Stimulated activated CD8-positive, alpha-beta memory T cell treated with anti-CD3 and anti-CD28 coated beads, Interleukin-7, amount 100 ng/mL, for 48 hours (primary cell): ENCODE measurements at places on chromosomes 11 and 22.
A peak's percentile ranks its signal among the peaks of the same experiment; 100 is the strongest.

DNA sequence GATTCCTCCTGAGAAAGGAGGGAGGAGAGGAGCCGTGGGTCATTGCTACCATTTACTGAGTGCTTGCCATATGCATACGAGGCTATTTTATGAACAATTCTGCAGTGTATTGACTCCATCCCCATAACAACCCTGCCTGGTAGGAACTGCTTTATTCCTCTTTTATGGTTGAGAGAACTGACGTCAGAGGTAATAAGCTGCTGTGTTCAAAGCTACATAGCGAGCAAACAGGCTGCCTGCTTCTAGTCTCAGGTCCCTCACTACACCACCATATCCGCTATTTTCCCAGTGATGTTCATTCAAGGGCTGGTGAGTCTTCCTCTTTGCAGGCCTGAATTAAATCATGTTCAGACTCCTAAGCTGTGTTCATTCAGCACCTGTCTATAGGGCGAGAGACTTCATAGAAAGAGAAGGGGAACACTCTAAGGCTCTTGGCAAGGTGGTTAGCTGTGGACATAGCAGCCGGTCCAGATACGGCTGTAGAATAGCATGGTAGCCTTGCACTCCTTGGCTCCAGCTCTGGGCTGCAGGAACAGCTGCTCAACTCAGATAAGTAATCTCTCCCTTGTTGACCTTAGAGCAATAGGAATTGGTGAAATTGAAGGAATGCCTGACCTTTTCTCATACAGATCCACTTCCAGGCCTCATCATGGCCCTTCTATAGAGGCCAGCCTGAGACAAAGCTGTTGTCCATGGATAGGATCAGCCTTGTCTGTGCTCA, 82.6 kb downstream of the MICAL2 start:
- no peak for DNase-seq

DNA sequence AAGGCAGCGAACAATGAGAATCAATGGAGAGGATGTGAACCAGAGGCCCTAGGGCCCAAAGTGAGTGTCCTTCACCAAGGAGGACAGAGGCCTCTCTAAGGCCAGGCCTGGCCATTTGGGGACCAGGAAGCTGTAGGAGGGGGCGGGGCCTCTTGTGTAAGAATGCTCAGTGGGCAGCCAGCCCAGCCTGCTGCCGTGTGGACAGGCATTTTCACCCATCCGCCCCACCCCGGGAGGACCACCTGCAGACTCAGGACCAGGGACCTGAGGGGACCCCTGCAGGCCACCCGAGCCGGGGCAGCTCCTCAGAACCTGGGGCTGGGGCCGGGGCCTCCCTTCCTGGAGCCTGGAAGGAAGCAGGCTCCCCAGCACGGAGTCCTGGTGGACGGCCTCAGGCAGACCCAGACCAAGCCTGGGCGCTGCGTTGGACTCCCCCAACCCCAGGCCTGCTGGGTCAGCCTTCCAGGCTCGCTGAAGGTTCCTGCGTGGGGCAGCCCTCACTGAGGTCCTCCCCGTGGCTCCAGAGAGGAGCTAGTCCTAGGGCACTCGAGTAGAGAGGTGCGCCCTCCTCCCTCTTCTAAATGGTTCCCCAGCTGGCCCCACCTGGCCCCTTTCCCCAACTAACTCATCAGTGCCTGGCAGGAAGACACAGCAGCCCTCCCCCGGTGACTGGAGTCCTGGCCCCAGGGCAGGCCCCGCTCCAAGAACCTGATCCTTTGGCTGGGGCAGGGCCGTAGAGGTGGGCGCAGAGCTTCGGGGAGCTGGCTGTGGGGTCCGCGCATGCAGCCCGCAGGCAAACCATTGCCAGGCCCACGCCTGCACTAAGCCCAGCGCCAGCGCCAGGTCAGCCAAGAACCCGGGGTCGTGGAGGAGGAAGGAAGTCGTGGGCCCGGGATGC, 1.5 kb upstream of the TRABD start:
- DNase-seq, result no peak

DNA sequence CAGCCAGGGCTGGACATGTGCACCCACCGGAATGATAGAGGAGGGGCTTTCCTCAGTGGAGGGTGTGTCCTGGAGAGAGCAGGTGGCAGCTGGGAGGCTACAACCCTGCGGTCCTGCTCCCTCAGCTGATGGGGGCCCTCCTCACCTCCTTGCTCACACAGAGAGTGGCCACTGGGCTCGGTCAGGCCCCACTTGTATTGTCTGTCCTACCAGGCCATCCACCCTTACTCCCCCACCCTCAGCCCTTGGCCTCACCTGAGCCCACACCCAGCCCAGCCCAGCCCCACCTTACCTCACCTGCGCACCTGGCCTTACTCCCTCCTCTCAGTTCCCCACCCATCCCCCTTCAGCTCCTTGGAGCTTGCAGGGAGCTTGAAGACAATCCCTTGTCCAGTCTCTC, 3.1 kb downstream of the TRPM5 start:
- no peak for DNase-seq

GRCh38 chr11:21323617-21324016, 654.2 kb downstream of the NELL1 start:
- DNase-seq, result no peak

- peak; percentile 57 for DNase-seq
Observed at GRCh38 chr22:35552196-35552842, 11.7 kb downstream of the RASD2 start.

- no peak for DNase-seq
Observed at GRCh38 chr11:10561947-10562346, 6.5 kb downstream of the LYVE1 start.

- no peak for DNase-seq
Observed at GRCh38 chr11:33635161-33635560, 65.5 kb downstream of the C11orf91 start.

- no peak for DNase-seq
Observed at GRCh38 chr11:69003866-69004367, 9.1 kb downstream of the MRGPRF start.

DNA sequence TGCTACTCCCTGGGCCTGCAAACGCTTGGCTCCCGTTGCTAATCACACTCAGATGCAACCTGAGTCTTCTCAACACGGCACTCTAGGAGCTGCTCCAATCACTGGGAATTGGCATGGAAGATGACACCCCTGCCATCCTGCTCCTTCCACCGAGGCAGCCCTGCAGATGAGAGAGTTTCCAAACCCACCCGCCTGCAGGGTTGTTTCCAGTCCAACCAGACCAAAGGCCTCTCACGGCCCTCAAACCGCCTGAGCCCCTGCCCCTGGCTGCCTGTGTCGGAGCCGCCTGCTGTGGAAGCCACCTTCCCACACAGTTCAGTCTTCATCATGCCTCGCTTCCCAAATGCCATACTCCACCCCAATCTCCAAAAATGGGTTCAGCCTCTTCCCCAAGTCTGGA, 36.8 kb upstream of the TP53I11 start:
- DNase-seq, result no peak

- DNase-seq, result no peak
Observed at GRCh38 chr22:36830601-36831000, 13.8 kb upstream of the PVALB start.

- no peak for DNase-seq
Observed at GRCh38 chr22:49660321-49660720, 167.4 kb downstream of the BRD1 start.

- DNase-seq, result no peak
Observed at GRCh38 chr22:28443526-28443876, 236.1 kb downstream of the TTC28 start.

DNA sequence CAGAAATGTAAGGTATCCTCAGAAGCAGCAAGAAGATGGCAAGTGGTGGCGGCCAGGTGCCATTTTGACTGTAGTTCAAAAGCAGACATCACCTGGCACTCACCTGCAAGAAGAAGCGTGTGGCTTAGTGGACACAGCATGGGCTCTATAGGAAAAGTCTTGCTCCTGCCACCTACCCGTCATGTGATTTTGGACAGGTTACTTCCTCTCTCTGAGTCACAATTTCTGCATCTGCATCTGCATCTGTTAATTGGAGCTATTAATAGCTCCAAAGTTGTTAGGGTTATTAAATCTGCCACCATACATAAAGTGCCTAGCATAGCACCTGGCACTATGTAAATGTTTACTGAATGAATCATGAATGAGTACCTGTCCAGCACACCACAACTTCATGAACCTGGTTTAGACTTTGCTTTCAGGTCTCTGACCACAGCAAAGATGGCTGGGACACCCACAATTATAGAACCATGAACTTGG, 16.8 kb downstream of the RAB30 start:
- no peak for DNase-seq

DNA sequence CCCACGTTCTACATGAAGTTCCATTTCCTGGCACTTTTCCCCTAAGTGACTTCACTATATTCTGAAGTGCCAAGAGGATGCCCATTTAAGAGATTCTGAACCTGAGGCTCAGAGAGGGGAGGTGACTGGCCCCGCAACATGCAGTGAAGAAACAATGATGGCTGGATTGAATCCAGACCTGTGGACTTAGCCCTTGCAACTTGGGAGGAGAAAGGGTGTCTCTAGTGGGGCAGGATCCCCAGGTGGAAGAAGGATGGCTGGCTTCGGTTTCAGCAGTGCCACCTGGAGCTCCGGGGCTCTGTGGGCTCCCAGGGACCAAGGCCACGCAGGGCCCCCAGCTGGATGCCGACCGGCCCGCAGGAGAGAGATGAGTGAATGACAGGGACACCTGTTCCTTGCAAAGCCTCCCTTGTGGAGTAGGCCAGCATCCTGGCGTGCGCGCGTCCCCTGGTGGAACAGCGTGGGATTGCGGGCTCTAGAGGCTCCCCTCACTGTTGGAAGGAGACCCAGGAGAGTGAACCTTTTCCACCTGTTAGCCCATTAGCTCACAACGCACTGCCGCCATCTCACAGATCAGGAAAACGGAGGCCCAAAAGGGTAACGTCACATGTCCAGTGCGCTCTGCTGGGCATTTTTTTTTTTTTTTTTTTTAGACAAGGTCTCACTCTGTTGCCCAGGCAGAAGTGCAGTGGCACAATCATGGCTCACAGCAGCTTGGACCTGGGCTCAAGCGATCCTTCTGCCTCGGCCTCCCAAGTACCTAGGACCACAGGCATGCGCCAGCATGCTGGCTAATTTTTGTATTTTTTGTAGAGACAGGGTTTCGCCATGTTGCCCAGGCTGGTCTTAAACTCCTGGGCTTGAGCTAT, 104.7 kb downstream of the KIAA1671 start:
- DNase-seq, result no peak

DNA sequence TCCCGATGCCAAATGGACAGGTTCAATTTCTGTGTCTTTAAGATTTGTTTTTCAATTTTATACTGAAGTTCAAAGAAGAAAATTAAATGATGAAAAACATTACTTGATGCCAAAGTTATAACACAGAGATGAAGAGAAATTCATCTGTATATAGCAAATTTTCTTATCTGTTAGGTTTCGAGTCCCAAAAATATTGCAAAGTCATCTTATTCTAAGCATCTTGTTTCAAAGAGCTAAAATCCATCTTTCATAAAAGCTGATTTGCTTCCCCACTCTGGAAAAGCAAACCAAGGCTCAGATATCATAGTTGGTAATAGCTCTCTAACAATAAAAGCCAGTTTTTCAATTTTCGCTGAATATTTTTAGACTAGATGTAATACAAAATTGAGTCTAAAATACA, 19.0 kb upstream of the CCDC89 start:
- DNase-seq, result no peak

- DNase-seq, result no peak
Observed at GRCh38 chr11:122101625-122102291, 14.3 kb downstream of the BLID start.

- DNase-seq, result no peak
Observed at GRCh38 chr22:30386608-30386959, 627 bp downstream of the RNF215 start.

GRCh38 chr11:2342981-2343380, 34.1 kb upstream of the CD81 start:
- no peak for DNase-seq

- no peak for DNase-seq
Observed at GRCh38 chr11:112946866-112947265, 14.4 kb upstream of the NCAM1 start.

DNA sequence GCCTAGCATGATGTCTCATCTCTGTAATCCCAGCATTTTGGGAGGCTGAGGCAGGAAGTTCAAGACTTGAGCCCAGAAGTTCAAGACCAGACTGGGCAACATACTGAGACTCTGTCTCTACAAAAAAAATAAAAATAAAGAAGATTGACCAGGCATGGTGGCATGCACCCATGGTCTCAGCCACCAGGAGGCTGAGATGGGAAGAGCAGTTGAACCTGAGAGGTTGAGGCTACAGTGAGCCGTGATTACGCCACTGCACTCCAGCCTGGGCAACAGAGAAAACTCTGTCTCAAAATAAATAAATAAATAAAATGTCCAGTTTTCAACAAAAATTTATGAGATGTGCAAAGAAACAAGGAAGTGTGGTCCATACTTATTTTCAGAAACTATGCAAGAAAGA, 28.3 kb downstream of the EFCAB6 start:
- no peak for DNase-seq

DNA sequence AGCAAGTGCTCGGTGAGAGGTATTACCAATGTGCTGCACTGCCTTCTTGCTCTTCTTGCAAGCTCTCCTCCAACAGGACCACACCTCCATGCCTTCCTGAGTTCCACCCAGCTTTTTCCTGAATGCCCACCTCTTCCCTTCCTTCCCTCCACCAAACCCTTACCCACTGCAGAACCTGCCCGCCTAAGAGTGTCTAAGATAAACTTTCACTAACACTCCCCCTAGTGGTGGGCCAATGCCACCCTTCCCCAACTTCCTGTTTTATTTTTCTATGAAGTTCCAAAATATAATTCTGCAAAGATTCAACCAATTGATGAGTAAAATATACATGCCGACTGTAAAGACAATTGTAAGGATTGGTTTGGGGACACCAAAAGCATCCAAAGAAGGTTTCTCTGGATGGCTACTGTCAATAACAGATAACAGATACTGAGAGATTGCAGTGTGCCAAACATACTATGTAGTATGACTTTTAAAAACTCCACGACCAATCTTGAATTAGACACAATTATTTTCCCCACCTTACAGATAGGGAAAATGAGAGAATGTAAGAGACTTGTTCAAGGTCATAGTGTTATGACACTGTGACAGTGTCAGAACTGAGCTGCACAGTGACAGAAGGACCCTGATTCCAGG, 38.6 kb upstream of the BMAL1 start:
- peak; percentile 19 for DNase-seq

DNA sequence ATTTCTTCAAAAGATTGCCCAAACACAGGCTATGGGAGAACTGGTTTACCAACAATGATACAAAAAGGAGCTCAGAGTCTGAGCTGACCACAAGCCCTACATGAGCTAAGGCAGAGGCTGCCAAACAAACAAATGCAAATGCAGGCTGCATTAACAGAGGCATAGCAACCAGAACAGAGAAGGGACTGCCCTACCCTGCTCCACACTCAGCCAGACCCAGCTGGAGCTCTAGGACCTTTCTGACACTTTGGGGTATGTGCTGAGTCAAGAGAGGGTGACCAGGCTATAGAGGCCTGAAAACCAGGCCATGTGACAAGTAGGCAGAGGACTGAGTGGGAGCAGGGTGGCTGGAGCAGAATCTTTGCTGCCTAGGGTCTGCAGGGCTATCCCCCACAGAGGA, 17.8 kb upstream of the P2RY2 start:
- DNase-seq, result no peak
